ENCODE measurements at places on chromosomes 5 and 9.

GRCh38 chr5:16076657-16077056, 102.9 kb downstream of the MARCHF11 start:
- DNase-seq = no peak

GRCh38 chr9:98995059-98995671, 51.5 kb downstream of the COL15A1 start:
- no peak for DNase-seq

- DNase-seq = no peak
Observed at GRCh38 chr5:38094889-38095288, 163.5 kb upstream of the EGFLAM start.

DNA sequence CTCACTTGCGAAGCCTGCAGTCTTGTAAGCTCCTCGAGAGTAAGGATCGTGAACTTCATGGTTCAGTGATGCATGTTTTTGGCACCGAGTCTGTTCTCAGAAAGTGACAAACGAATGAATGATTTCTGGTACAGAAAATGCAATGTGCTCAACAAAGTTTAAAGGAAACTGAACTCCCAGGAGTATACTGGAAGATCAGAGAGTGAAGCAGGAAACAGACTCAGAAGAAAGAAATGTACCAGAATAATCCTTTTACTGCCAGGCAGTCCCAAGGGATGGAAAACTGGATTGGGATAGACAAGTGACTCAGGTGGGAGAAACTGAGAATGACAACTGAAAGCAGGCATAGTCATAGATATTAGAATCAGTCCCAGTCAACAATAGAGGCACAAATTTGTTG, 420.6 kb downstream of the CTNND2 start:
- no peak for DNase-seq

- DNase-seq = no peak
Observed at GRCh38 chr9:136099542-136099941, 4.5 kb upstream of the NACC2 start.

- no peak for DNase-seq
Observed at GRCh38 chr9:134391319-134392231, 65.3 kb downstream of the RXRA start.

- no peak for DNase-seq
Observed at GRCh38 chr5:5436203-5436760, 13.8 kb downstream of the ICE1 start.

DNA sequence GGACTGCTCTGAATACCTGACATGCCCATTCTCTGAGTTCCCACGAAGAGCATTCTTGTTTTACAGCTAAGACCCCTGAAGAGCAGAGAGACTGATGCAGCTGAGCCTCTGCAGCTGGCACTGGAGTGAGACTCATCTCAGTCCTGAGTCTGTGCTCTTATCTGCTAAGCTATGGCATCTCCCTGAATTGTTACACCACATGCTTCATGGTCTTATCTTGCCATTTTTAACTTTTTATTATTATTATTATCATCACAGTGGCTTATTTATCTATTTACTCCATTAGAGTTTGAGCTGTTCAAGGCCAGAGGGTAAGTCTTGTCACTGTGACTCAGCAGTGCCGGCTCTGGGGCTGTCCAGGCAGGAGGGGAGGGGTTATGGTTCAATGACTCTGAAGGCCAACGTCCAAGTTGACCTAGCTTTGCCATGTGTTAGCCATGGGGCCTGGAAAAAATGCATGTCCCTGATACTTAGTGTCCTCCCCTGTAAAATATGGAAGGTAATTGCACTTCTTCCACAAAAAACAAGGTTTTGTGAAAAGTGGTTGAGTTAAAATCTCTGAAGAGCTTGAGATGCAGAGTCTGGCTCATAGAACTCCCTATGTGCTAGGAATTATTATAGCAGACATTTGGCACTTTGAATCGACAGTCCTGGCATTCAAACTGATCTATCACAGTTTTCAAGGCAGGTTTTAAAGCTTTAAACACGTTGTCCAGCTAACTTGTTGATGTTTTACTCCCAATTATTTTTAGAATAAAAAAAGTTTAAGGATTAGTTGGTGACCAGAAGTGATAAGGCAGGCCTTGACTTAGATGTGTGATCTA, 94.6 kb downstream of the ALDH1A1 start:
- DNase-seq = no peak

- no peak for DNase-seq
Observed at GRCh38 chr5:14410394-14411201, 171.0 kb upstream of the OTULINL start.

GRCh38 chr5:161027763-161028162, 175.8 kb upstream of the ATP10B start:
- DNase-seq = no peak

DNA sequence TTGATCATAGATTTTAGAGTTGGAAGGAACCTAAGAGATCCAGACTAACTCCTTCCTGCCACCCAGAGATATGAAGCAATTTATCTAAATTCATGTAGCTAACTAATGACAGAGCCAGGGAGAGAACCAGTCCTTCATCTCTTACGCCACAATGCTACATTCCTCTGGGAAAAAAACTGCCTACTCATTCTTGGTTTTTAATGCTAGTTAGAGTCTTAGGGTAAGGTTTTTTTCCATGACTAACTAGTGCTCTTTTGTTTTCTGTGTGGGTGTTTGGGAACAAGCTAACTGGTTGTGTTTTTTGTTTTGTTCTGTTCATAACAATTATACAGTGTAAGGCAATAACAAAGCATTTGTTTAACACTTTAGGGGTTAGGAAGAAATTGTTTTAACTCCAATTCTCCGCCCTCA, 52.4 kb downstream of the SLC44A1 start:
- peak; percentile 89 for DNase-seq

DNA sequence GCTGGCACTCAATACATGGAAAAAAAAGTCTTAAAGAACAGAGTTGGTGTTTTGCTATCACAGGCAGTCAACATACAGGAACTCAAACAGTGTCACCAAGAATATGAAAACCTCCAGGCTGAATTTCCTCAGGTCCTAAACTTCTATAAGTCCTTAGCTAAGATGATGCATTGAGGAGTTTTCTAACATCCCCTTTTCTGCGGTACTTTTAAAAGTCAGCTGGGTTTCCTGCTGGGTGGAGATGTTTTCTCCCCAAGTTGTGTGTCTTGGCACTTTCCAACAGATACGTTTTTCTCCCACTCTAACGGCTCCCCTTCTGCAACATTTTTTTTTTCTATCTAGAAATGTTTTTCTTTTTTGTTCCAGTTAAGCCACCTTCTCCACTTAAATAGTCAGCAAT, 244.8 kb upstream of the HAPLN1 start:
- no peak for DNase-seq

DNA sequence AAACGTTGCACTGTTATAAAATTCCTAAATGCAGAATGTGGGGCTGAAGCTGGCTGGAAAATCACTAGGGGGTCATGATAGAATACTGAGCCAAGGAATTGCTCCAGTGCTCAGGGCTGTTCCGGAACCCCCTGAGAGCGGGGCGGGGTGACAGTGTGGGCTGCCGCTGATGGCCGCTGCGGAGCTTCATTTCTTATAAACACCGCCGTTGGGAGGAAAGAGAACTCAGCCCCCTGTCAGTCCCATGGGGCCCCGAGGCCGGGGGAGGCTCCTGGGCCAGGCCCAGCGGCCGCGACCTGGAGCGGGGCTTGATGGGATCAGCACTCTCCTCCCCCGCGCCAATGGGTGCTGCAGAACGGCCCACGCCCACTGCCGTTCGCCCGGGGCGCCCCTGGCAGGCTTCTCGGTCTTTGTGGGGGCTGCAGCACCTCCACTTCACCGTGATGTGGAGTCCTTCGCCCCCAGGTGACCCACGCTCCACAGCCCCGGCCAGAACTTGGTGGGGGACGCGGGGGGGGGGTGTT, 5.2 kb upstream of the IRF1 start:
- DNase-seq = no peak

DNA sequence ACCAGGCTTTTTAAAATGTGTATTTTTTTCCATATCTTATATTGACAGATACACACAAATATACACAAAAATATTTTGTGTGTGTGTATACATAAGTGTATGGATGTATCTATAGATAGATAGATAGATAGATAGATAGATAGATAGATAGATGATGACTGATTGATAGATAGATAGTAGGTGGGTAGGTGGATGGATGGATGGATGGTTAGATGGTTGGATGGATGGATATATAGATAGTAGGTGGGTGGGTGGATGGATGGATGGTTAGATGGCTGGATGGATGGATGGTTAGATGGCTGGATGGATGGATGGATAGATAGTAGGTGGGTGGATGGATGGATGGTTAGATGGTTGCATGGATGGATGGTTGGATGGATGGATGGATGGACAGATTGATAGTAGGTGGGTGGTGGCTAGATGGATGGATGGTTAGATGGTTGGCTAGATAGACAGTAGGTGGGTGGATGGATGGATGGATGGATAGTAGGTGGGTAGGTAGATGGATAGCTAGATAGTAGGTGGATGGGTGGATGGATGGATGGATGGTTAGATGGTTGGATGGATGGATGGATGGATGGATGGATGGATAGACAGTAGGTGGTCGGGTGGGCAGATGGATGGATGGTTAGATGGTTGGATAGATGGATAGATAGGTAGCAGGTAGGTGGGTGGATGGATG, 156.2 kb downstream of the NR3C1 start:
- DNase-seq = no peak

DNA sequence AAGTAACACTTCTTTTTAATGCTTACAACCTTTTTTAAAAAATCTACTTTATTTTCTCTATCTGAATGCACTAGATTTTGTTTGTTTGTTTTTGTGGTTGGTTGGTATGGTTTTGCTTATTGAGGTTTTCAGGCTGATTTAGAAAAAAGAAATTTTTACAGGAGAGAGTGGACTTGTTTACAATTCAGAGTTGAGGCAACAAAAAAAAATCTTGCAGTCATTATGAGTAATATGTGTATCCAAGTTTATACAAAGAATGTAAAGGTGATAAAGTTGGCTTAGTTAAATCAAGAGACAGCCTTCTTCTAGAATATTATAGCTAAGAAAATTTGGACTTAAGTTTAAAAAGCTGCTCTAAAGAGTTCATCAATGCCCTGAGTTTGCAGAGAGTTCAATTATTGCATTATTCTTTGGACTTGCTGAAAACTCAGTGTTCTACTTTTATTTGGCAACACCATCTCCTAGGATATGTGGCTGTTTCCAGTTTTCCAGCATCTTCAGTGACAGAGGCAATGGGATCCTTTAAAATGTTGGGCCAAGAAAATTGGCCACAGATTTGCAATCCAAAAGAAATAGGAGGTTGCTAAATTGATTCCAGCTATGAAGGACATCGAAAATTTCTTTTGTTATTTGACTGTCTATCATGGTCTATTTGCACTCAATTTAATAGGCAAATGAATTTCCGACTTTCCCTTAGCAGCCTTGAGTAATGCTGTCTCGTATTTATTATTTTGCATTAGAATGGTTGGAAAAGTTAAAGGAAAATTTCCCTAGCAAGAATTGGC, 10.7 kb downstream of the STK32A start:
- DNase-seq = no peak

- no peak for DNase-seq
Observed at GRCh38 chr9:26870292-26870691, 22.3 kb downstream of the CAAP1 start.

GRCh38 chr5:113040672-113041260, 64.2 kb downstream of the DCP2 start:
- no peak for DNase-seq

DNA sequence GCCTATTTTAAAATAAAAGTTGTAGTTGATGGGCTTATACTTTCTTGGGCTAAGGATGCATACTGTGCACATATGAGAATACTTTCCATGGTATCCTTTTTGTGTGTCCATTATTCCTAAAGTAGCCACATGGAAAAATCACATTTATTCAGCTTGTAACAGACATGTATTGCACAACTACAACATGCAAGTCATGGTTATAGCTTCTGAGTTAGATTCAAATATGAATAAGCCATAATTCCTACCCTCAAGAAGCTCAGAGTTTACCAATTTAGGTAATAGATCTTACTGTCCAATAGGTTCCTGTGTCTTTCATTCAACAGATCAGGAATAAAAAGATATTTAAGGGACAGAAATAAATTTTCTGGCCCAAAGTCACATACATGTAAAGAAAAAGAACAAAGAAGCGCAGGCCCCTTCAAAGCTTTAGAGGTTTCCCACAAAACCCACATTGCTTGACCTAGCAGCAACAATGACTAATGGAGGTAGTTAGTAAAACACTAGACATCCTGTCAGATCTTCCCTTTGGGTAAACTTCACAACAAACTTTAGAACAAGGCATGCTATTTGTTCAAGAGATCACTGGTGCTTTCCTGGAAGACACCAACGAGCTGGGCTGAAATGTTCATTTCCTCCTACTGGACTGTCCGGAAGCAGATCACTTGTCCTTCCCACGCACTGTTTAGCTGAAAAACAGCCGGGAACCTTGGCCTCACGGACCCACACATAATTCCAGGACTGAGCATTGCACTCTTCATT, 78.4 kb upstream of the ITGA1 start:
- DNase-seq = peak; percentile 42

DNA sequence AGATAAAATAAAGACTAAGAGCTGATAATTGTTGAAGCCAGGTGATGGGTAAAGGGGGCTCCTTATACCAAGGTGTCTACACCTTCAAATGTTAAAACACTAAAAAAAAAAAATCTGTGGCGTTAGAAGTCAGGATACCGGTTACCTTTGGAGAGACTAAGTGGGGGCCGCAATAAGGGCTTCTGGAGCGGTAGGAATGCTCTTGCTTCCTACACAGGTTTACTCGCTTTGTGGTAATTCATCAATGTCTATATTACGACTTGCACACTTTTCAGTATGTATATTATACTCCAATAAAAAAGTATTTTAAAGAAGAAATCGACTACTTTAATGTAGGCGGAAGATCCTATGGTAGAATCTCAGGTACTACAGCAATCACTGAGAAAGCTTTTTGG, 12.5 kb downstream of the MRPS27 start:
- no peak for DNase-seq

- DNase-seq = no peak
Observed at GRCh38 chr5:34915856-34916192, 313 bp downstream of the BRIX1 start.

DNA sequence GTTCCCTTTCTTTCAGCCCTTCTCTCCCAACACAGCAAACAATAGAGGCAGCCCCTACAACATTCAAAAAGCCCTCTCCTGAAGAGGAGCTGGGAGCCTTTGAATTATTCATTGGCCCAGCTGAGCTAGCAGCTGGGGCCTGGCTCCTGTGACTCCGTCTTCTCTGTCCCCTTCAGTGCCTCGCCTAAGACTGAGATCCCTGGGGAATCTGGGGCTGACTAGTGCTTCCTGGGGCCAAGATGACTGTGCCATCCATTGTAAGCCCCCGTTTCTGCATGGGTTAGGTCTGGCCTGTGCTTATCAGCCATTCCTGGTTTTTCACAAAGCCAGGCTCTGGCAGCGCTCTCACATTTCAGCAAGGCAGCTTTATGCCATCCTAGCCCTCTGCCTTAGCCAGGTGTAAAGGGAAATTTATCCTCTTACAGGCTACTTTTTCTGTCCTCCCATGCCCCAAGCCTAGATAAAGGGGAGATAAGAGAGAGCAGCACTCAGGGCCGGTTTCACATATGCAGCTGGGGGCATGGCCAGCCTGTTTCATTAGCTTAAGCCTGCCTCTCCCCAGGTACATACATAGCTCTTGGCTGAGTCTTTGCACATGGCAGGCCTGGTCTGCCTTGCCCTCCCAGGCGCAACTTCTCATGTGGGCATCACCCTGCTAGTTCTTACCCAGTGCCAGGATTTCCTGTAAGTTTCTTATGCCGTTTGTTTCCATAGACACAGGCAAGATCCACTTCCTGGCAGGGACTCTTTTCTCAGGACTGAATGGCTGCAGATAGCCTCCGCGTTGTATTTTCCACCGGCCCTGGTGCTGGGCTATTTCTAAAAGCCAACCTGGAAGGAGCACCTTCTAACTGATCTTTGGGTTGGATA, 15.8 kb downstream of the PTPA start:
- DNase-seq = no peak

GRCh38 chr5:67879620-67880510, 335.7 kb upstream of the PIK3R1 start:
- peak; percentile 61 for DNase-seq
